Activated T-cell treated with anti-CD3 and anti-CD28 coated beads for 24 hours (primary cell): ENCODE measurements at places on chromosomes 2 and 18.

GRCh38 chr2:241053576-241054251 is 48.4 kb downstream of the MTERF4 start:
- DNase-seq: no peak

GRCh38 chr2:241741016-241741415 is 6.6 kb downstream of the D2HGDH start:
- DNase-seq: peak; percentile 13

DNA sequence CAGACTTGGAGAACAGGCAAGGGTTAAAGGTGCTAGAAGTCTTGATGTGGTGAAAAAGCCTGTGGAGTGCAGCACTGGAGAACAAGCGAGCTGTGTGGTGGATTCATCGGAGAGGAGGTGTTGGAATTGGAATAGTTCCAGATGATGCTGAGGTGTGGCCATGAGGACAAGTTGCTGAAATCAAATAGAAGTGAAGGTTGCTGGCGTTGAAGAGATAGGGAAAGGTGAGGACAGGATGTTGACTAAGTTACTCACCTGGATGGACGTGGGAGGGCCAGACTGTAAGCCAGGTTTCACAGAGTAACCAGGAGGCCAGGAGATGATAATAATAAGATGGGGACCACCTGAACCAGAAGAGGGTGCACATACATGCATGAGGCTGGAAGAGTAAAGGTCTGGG is 173.4 kb downstream of the DIS3L2 start:
- no peak for DNase-seq

- DNase-seq: no peak
Measured at GRCh38 chr2:184677171-184677570, 78.8 kb downstream of the ZNF804A start.

DNA sequence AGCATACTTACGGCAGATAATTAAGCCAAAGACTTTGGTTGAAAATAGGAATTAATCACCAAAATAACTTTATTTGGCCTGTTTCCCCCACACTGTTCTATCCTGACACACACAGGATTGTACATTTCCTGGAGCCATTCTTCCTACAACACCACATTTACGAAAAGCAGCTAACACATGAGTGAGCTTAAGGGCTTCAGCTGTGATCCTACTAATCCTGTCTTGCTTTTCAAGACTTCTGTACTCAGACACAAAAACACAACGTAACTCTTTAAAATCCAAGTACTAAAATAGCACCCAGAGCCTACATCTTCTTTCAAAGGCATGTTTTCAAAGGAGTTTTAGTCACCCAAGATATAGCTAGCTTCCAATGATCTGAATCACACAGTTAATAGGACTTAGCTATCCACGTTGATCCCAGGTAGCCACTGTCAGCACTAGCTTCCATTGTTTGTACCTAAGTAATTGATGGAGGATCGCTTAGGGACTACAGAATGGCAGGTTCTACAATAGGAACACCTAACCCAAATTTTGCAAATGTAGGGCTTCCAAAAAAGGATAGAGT is 42.8 kb upstream of the TTC39C start:
- no peak for DNase-seq

- DNase-seq: no peak
Measured at GRCh38 chr2:177029075-177029474, 183.5 kb upstream of the HNRNPA3 start.

DNA sequence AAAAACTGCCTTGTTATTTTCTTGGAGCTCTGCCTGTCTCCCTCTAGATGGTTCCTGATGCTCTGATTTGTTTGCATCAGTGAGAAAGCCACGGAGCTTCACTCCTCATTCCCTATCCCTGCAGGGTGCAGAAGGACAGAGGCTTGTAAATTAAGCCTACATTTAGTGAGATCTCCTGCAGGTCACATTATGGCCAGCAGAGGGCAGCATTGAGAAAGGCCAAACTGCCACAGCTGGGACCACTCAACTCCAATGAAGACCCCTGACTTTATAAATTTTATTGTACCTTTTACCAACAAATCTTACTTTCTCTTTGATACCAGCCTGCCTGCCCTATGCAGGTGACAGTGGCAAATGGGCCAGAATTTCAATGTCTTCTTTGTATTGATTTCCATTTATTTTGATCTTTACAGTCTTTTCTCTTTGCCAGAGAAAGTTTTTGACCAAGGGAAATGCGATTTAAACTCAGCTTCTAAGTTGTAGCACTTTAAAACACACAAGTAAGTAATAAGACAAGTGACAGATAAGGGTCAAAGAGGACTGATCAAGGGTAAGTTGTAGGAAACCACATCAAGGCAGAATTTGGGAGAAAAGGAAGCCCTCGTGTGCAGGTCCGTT is 1029.1 kb upstream of the KLHL29 start:
- DNase-seq: peak; percentile 12

DNA sequence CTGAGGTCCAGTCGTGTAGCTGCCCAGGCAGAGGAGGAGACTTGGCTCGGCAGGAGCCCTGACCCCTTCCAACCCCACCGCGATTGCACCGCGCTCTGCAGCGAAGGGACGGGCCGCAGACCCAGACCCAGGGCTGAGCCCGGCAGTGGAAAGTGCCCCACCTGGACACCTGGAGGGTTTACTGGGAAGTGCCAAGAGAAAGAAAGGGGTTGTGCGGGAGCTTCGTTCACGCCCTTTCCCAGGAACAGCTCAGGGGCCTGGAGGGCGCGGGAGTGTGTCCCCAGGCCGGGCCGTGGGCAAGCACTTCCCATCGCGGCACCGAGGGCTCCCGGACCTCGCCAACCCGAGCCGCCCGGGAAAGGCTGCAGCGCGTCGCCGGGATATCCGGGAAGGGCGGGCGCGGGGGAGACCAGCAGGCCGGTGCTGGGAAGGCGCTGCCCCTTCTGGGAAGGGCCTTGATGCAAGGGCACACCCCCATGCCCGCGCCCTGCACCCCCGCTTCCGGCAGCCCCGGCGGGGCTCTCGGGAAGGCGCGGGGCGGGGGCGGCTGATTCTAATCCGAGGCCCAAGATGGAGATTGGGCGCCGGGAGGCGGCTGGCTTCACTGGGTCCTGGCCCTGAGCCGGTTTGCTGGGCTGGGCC is 36.1 kb upstream of the MRPL33 start:
- peak; percentile 53 for DNase-seq

DNA sequence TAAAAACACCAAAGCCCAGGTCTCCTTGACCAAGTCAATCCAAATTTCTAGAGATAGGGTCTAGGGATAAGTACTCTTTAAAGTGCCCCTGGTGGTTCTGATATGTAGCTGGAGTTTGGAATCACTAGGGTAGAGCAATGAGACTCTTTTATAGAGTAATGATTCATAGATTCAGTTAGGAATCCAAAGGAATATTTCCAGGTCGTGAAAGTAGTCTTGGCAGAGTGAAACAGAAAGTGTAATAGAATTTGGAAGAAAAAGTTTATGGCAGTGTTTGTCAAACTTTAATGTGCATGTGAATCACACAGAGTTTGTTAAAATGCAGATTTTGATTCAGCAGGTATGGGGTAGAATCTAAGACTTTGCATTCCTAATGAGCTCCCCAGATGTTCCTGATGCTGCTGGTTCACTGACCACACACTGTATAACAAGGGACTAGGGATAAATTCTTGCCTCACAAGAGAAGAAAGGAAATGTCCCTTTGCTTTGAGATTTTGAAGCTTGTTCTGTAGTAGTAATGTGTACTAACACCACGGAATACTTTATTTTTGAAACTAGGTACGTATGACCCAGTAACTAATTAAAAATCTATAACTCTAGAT is 1.8 kb downstream of the UPP2 start:
- DNase-seq: no peak

- no peak for DNase-seq
Measured at GRCh38 chr18:23548275-23548674, 38.0 kb downstream of the NPC1 start.
